ENCODE measurements at places on chromosomes 11 and 22.

- DNase-seq, result no peak
Observed at GRCh38 chr22:21946262-21946925, 6.3 kb downstream of the PPM1F start.

DNA sequence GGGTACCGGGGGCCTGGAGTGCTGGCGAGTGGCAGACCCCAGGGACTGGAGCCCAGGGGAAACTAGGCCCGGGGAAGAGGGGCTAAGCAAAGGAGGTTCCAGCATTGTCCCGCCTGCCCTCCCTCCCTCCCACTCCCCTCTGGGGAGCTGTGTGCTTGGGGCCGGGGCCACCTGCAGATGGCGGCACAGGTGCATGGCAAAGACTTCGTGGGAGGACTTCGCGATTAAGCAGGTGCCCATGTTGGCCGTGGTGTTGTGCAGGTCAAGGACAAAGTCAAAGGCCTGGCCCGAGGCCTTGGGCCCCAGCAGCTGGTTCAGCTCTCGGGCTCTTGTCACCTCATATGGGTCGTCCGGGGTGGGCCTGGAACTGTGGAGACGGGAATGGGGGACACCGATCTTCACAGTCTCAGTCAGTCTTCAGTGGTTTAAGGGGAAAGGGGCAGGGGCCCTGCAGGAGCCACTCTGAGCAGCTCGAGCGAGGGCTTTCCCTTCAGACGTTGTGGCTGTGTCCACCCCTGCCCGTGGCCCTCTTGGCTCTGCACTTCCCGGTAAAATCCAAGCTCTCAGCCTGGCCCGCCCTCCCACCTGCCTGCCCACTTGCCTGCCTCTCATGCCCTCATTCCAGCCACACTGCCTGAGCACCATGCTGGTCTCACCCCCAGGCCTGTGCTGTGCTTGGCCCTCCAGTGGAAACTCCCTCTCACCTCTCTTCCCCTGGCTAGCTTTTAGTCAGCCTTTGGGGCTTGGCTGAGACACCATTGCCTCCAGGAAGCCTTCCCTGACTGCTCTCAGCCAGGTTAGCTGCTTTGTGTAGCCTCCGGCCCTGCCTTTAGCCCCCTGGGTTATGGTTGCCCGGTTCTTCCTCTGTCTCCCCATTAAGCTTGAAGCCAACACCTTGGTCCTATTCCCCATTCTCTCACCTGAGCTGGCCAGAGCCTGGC is 4.7 kb downstream of the ACY3 start:
- DNase-seq, result no peak

- no peak for DNase-seq
Observed at GRCh38 chr11:129702410-129703398, 112.9 kb upstream of the TMEM45B start.

GRCh38 chr11:12762696-12763324 is 88.6 kb downstream of the TEAD1 start:
- DNase-seq, result no peak

GRCh38 chr11:122038543-122038942 is 77.5 kb downstream of the BLID start:
- no peak for DNase-seq

GRCh38 chr11:75454987-75455386 is 22.0 kb upstream of the KLHL35 start:
- DNase-seq, result peak; percentile 4

DNA sequence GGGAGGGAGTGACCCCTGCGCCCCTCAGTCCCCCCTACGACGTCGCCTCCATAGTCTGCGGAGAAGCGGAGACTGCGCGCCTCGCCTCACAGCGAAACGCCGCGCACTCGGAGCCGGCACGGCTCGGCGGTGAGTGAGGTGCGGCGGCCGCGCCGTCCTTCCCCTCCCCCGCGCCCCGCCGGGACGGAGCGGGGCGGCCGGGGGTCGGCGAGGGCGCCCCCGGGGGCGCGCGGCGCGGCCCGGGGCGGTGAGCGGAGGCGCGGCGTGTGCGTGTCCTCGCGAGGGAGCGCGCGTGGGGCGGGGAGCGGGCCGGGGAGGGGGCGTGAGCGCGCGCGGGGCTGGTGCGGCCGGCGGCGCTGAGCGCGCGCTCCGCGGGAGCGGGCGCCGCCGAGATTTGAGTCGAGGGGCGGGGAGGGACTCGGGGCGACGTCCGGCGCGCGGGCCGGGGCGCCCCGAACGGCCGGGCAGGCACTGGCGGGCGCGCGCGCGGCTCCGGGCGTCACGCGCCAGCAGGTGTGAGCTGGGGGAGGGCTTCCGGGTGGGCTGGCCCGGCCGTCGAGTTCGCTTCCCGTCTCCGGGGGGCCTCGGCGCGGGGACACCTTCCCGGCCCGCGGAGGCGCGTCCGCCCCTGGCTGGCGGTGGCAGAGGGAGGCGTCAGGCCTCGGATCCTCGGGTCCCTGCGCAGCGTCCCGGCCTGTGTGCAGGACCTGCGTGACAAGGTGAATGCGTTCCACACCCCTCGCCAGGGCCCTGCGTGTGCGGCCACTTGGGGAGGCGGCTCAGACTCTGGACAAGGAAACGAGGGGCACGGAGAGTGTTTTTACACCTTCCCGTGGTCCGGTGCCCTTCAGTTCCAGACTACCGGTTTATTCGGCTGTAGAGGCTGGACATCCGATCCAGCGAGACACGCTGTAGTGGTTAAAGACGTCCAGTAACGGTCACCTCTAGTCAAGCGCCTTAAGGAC is 50.4 kb downstream of the FAM83F start:
- no peak for DNase-seq

- no peak for DNase-seq
Observed at GRCh38 chr11:66366844-66367477, 4.6 kb downstream of the SLC29A2 start.

DNA sequence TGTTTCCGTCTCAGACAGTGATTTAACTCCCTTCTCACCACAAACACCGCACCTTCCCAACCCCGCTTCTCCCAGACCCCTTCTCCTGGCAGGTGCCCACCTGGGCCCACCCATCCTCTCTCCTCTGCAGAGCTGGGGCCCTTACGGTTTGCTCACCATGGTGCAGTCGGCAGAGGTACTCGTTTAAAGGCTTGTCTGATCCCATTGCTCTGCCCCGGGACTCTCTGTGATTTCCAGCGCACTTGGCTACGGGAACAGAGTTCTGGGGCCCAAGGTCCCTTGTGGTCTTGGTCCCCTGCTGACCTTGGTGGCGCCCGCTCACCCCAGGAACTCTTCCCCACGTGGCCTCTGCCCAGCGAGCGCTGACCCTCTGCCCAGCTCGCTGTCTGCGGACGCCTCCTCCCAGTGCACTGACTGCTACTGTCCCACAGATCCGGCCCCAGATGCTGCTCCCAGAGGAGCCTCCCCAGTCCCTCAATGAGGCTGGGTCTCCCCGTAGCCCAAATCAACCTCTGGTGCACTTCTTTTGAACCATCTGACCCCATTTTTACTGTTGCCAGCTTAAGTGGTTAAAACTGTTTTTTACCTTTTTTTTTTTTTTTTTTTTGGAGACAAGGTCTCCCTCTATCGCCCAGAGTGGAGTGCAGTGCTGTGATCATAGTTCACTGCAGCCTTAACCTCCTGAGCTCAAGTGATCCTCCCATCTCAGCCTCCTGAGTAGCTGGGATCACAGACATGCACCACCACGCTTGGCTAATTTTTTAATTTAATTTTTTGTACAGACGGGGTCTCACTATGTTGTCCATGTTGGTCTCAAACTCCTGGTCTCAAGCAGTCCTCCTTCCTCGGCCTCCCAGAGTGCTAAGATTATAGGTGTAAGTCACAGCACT is 21.3 kb upstream of the CTSD start:
- no peak for DNase-seq

DNA sequence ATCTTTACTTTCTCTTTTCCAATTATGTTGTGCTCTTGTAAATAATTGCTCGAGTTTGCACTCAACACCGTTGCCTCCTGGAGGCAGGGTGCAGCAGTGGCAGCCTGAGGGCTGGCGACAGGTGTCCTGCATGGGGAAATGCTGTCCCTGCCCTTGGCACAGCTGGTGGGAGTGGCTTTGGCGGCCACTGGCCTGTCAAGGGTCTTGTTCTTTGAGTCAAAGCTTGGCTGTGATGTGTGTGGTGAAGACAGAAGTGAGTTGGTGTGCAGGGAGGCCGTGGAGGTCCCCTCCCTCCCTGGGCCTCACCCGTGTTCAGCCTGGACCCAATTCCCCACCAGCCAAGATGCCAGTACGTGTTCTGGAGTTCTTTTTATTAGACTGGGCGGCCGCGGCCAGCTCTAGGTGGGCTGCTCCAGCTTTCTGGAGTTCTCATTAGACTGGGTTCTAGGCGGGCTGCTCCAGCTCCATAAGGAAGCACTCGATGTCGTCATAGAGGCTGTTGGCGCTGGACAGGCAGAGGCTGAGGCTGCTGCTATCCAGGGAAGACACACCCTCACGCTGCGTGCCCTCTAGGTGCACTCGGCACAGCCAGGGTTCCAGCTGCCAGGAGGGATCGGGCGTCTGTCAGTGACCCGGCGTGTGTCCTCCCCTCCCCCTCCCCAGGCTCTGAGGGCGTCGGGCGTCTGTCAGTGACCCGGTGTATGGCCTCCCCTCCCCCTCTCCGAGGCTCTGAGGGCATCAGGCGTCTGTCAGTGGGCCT is 3.4 kb downstream of the IRF7 start:
- no peak for DNase-seq

DNA sequence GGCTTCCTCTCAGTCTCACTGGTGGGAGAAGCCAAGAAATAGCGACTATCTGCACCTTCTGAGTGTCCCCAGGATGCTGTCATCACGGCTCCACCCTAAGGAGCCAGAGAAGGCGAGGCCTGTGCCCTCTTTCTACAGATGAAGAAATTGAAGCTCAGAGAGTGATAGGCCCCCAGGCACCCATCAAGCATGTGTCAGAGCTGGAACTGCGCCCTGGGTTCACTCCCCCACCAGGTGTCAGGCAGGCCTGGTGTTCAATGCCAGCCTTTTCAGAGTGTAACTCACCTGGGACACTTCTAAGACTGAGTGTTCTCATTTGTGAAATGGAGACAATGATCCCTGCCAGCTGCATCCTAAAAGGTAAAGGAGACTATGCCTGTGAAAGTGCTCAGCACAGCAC is 127.3 kb upstream of the SEZ6L start:
- no peak for DNase-seq

- DNase-seq, result no peak
Observed at GRCh38 chr11:128412847-128413791, 174.2 kb downstream of the ETS1 start.

DNA sequence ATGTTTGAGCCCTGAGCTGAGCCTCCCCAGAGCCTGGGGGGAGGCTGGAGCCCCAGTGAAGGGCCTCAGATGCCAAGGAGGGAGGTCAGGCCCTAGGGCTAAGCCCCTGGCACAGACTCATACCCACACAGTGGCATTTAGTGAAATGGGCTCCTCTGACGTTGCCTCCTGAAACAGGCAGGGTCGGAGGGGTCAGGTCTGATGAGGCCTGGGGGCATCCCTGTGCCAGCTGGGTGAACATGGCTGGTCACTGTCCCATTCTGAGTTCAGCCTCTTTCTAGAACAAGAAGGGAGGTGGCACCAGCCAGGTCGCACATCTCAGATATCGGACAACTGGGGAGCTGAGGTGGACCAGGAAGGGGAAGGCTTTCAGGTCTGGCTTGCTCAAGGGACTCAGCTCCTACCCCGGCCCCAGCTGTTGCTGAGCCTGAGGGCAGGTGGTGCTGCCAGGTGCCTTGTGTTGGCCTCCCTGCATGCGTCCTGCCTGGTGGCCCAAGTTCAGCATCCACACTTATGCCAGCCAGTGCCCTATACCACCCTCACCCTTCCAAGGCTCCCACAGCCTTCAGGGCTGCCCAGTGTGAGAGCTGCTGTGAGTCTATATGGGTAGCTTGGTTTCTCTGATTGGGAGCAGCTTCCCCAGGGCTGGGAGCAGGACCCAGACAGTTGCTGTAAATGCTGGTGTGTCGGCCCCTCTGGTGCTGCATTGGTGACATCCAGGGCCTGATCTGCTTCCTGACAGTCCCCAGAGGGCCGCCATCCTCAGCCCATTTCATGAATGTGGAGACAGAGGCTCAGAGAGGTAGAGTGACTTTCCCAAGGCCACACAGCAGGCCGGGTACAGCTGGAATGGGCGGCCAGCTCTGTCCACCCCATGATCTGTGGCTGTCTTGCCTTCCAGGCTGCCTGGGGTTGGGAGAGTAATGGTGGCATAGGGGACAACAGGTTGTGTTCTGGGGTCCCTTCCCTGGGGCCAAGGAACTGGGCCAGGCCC is 32.8 kb upstream of the PPARA start:
- DNase-seq, result no peak

GRCh38 chr11:93359396-93359795 is 28.9 kb downstream of the DEUP1 start:
- DNase-seq, result no peak

GRCh38 chr11:13000721-13001120 is 8.4 kb upstream of the RASSF10 start:
- no peak for DNase-seq

GRCh38 chr22:20429254-20430100 is 8.1 kb downstream of the SCARF2 start:
- no peak for DNase-seq

GRCh38 chr22:27990879-27991278 is 71.8 kb upstream of the PITPNB start:
- DNase-seq, result no peak

GRCh38 chr11:83063073-83063754 is 8.5 kb downstream of the RAB30 start:
- DNase-seq, result no peak

GRCh38 chr11:118535261-118535660 is 4.3 kb downstream of the TMEM25 start:
- no peak for DNase-seq

GRCh38 chr22:34437140-34437539 is 516.9 kb upstream of the LARGE1 start:
- DNase-seq, result no peak

GRCh38 chr22:17773606-17774205 is 563 bp downstream of the BID start:
- DNase-seq, result no peak

DNA sequence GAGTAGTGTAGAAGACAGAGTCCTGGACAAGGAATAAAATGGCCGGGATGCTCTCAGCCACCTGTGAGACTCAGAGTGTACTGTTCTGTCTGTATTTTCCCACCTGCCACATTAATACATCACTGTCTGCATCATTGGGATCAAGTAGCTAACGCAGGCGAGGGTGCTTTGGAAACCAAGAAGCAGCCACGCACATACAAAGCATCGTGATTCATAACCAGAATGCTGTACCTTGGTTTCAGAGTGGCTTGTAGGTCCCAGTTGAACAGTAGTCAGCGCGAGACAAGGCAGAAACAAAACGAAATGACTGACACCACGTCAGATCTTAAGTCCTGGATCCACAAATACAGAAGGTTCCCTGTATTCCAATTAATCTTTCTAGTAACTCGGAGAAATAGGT is 198.3 kb downstream of the GRIK4 start:
- DNase-seq, result no peak

GRCh38 chr11:113447621-113448315 is 27.4 kb downstream of the DRD2 start:
- DNase-seq, result no peak

GRCh38 chr22:45612940-45613339 is 58.7 kb upstream of the ATXN10 start:
- no peak for DNase-seq

DNA sequence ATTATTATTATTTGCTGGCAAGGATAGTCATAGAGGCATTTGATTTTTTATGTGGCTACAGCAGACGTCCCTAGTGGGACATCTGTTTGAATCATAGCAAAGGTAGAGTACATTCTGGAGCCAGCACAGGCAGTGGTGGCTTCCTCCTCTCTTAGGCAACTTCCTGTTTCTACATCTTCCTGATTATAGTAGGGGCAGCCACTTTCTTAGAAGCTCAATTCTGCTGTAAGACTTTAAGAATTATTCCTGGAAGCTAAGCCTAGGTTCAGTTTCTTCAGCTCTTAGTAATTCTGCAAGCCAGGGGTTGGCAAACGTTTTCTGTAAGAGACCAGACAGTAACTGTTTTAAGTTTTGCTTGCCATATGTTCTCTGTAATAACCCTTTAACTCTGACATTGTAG is 129.3 kb upstream of the TENM4 start:
- no peak for DNase-seq

Data from cerebellar nuclear complex (tissue), 1 donor.